Astrocyte of the cerebellum (primary cell): ENCODE measurements at places on chromosomes 1 and 21.
A peak's percentile ranks its signal among the peaks of the same experiment; 100 is the strongest.

DNA sequence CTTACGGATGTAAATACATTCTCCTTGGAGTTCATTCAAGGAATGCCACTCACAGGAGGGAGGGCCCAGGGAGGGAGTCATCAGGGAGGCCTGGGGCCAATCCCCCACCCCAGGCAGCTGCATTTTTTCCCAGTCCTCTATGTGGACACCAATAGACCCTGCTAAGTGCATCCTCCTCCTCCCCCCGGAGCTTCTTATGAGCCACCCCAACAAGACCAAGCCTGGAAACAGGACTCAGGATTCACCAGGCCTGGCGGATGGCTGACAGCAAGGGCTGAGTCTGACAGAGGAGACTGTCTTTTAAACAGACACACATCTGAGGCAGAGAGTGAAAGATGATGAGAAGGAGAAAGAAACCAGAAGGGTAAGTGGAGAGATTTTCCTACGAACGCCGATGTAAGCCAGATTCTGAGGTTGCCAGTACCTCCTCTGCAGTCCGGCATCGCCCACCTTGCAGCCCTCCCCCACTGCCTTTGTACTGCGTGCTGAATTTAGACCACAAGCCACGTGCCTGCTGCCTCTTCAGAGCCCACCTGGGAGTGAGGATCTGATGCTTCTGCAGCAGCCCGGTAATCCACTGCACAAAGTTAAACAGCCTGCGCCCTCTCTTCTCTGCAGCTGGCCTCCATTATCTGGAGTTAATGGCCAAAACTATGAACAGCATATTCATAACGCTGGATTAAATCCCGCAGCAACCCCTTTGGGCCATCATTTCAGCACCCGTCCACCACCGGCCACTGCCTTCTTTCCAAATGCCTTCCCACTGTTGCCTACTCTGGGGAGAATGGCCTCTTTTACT lies 17.6 kb upstream of the SFPQ start:
- DNase-seq = no peak

DNA sequence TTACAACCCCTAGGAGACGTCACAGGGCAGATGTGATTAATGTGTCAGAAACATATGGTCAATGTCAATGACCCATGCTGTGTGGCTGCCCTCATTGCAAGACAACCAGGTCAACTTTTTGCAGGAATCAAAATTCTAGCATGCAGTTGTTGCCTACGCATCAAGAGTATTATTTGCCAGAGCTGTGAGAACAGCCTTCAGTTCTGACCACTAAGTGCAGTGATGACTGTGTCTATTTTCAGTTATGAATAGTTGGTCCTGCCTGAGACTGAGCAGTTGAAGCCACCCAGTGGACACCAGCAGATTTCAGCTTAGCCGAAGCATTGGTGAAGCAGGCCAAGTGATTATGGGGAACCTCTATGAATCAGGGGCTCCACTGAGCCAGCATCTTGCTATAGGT lies 47.3 kb downstream of the LYPLAL1 start:
- no peak for DNase-seq

DNA sequence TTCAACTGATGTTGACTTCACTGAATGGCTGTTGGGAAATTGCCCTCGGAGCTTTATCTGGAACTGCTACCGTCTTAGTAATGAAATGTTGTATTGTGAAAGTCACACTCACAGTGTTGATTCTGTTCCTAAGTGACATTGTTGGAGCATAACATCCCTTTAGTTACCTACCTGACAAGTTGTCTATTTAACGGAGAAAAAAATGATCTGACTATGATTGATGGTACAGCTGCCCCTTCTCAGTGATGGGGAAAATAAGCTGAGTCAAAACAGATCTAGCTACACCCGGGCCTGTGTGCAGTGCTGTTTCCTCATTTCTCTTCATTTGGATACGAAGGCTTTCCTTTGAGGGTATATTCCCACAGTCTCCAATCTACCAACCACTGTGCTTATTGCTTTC lies 472.3 kb upstream of the BRINP3 start:
- DNase-seq = no peak

DNA sequence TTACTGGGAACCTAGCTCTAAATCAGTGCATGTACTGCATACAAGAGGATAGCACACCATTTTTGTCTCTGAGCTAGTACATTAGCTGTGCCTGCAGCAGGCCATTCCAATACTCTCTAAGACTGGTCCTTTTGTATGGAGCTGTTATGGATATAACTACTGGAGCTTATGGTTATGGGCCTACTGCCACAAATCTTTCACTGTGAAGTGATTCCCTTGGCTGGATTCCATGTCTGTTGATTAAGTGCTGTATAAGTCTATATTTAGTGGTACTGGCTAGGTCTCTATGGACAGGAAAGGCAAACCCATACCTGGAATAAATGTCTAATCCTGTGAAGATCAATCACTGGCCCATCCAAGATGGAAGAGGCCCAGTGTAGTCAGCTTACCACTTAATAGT lies 12.0 kb downstream of the ZFYVE9 start:
- no peak for DNase-seq

DNA sequence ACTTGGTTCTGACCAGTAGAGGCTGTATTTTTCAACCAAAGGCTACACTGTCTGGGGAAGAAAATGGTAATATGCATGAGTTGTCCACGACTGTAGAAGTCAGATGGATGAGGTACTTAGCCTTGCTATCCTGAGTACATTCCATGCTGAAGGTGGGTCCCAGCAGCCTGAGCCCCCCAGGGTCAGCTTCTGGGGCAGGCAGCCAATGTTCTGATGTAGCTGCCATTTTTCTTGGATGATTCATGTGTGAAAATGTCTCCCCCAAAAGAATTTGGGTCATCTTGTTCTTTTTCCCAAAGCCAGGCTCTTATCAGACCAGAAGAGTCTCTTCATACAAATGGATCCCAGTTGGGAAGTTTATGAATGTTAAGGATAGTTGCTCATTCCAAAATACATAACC lies 172.2 kb upstream of the UBE2U start:
- DNase-seq = no peak

DNA sequence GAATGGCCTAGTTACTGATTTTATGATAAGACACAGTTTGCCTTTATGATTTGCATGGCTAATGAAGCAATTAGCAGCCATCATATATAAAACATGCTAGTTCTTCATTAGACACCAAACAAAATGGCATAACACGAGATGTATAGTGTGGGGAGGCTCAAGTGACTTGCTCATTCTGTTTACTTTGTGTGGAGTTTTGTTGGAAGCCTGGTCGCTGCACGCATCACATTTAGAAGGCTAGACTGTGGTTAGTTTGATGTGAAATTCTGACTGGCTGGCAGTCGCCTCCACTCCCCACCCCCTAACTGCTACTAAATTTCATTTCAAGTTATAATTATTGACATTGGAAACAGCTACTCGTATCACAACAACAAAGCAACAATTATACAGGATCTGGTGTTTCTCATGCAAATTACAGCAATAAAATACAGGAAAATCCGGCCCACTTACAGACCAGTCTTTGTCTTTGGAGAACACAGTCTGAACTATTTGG lies 356.1 kb downstream of the LMO4 start:
- DNase-seq = peak; percentile 31

- DNase-seq = no peak
Observed at GRCh38 chr1:42924851-42925760, 33.6 kb downstream of the SLC2A1 start.

DNA sequence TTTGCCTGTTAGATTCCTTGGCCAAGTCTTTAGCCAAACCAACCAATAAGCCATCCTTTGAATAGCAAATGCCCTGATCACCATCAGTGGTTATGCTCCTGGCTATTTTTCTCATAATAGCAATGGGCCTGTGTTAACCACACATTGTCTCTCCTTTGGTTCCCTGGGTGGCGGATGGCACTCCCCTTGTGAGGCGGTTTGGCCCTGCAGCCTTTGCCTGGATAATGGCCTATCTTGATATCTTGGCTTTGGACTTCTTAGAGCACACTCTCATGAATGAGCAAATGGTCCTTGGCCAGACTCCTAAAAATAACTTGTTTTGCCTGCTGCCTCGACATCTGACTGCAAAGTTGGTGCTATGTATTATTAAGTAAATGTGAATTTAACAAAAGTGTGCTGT lies 22.4 kb upstream of the ZBTB18 start:
- DNase-seq = no peak

- DNase-seq = no peak
Observed at GRCh38 chr1:32426489-32427255, 32.4 kb upstream of the BSDC1 start.

- DNase-seq = no peak
Observed at GRCh38 chr1:214219902-214220301, 61.1 kb upstream of the SMYD2 start.

DNA sequence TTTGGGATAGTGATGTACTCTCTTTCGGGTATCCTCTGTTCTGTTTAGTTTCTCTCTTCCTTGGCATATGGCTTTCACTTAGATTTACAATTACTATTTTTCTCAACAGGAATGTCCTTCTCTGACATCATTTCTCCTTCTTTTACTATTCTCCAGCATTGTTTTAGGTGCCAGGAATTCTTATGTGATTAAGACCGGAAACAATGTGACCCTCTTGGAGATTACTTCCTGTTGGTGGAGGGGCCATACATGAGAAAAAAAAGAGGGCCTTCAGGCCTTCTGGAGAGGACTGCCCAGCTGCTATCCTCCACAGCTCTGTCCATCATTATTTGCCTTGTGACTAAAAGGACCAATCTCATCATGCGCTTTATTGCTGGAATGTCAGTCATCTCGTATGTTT lies 50.4 kb upstream of the ADAMTS5 start:
- no peak for DNase-seq

- no peak for DNase-seq
Observed at GRCh38 chr1:41473738-41474362, 10.6 kb downstream of the EDN2 start.

GRCh38 chr1:29120947-29121485 lies 2.7 kb downstream of the TMEM200B start:
- no peak for DNase-seq

DNA sequence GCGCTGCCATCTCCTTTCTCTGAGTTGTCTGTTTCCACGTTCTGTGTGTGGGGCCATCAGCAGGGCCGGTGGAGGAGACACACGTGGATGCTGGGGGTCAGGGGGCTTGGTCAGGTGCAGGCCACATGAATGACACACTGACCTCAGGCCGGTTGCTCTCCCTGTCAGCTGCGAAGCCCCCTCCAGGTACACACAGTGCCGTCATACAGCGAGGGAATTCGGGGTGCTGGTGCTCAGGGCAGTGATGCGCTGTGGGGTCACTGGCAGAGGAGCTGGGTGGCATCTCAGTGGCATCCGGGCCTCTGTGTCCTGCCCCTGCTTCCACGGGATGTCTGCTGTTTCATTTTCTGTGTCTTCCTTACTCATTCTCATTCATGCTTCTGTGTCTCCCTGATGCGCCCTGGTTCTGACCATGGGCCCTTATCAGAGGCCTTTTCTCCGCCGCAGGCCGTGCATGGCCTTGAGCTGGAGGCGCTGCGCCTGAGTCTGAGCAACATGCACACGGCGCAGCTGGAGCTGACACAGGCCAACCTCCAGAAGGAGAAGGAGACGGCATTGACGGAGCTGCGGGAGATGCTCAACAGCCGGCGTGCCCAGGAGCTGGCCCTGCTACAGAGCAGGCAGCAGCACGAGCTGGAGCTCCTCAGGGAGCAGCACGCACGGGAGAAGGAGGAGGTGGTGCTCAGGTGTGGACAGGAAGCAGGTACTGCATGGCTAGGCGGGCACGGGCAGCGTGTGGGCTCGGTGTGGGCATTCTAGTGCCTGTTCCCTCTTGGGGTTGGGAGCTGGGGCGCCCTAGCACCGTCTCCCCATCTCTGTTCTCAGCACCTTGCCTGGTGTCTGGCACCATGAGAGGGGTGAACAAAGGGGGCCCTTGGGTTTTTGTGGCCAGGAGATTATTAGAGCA lies 22.6 kb downstream of the PCNT start:
- DNase-seq = no peak

- DNase-seq = no peak
Observed at GRCh38 chr1:156638189-156638985, 3.5 kb upstream of the BCAN start.

GRCh38 chr1:45359882-45360513 lies 19.8 kb upstream of the MUTYH start:
- DNase-seq = peak; percentile 60

DNA sequence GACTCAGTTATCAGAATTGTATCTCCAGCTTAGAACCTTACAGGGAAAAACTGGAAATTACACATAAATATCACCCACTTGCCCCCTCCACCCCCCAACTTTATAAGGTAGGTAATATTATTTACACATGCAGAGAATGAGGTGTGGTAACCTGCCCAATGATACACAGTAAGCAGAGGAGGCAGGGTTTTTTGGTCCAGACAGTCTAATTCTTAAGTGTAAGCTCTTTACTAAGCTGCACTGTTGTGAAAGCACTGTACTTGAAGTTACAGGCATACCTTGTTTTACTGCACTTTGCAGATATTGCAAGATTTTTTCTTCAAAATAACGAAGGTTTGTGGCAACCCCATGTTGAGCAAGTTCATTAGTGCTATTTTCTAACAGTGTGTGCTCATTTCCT lies 24.8 kb upstream of the MYOCOS start:
- DNase-seq = no peak
